Cardiac atrium fibroblast (primary cell): ENCODE measurements at places on chromosomes 12 and 14. TPM values are rescaled to one million over a fixed set of nuclear protein-coding genes. Genes with fewer than 3 reads are reported as not detected.

Gene UNC79
- 0.16 TPM in 1 of 2 replicates, not detected in the other for total RNA-seq

Gene METTL3
- 35.6 and 39.7 TPM in 2 replicates for total RNA-seq

Gene KCNA1
- total RNA-seq, result not detected in 2 replicates

Gene CLEC1B
- not detected in 2 replicates for total RNA-seq

Gene RD3L
- total RNA-seq, result not detected in 2 replicates

Gene KRT78
- total RNA-seq, result not detected in 2 replicates

Gene CFAP251
- 1.6 and 2.6 TPM in 2 replicates for total RNA-seq

Gene OTOGL
- 0.81 and 1.1 TPM in 2 replicates for total RNA-seq

Gene KIF26A
- 0.32 and 0.36 TPM in 2 replicates for total RNA-seq

Gene PPP1R1A
- total RNA-seq, result not detected in 2 replicates

Gene GPR137C
- 0.18 and 0.49 TPM in 2 replicates for total RNA-seq

Gene CFAP73
- not detected in 2 replicates for total RNA-seq

Gene BBOF1
- total RNA-seq, result 3.8 and 5.7 TPM in 2 replicates

Gene SOAT2
- not detected in 2 replicates for total RNA-seq

Gene USP5
- total RNA-seq, result 48.9 and 59.5 TPM in 2 replicates

Gene TMCC3
- 0.36 and 1.1 TPM in 2 replicates for total RNA-seq

Gene SLC5A8
- not detected in 2 replicates for total RNA-seq

Gene PRH1
- total RNA-seq, result 2.1 and 2.9 TPM in 2 replicates

Gene HOXC11
- not detected in 2 replicates for total RNA-seq

Gene DNAI7
- total RNA-seq, result not detected in 2 replicates

Gene PNMA1
- total RNA-seq, result 19.0 and 22.5 TPM in 2 replicates
